NCI-H1436 (cell line): ENCODE measurements at places on chromosomes 6 and 20.

- DNase-seq, result no peak
Observed at GRCh38 chr6:4879741-4880275, 103.6 kb downstream of the CDYL start.

DNA sequence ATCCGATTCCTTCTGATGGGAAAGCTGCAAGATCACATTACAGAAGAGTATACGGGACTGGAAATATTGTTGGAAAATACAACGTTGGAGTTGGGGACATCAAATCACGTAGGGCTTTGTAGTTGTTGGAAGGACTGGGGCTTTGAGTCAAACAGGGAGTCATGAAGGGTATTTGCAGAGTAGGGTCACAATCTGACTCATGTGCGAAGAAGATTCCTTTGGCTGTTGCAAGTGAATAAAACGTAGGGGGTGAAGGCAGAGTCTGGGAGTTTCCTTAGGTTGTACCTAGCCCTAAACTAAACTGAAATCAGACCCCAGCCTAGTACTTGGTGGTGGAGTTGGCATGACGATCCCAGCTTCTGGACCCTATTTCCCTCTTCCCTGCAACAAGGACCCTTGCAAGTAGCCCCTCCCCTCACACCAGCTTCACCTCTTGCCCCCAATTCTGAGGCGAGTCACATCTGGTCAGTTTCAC, 32.3 kb downstream of the SNX5 start:
- no peak for DNase-seq

GRCh38 chr6:116528780-116529179, 16.7 kb downstream of the TRAPPC3L start:
- no peak for DNase-seq

DNA sequence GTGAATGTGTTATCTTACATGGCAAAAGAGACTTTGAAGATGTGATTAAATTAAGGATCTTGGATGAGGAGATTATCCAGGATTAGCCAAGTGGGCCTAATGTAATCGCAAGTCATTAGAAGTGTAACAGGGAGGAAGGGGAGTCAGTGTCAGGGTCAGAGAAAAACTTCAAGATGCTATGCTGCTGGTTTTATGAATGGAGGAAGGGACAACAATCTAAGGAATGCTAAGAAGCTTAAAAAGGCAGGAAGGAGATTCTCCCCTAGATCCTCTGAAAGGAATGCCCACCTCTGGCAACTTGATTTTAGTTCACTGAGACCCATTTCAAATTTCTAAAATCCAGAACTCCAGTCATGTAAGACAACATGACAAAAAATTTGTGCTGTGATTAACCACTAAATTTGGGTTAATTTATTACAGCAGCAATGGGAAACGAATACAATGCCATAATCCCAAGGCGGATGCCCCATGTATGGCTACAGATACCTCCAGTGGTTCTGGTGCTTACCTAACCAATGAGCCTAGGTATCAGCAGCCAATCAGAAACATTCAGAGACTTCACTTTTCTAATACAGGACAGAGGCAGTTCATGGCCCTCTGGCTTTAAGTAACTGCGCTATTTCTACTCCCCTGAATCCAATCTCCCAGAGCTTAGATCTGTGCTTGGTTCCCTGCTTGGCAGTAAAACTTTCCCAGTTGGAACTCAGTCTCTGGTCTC, 3.6 kb upstream of the TAAR8 start:
- no peak for DNase-seq

GRCh38 chr20:23131766-23132165, 45.6 kb upstream of the CD93 start:
- DNase-seq, result no peak

GRCh38 chr6:125340991-125341390, 39.2 kb upstream of the HDDC2 start:
- DNase-seq, result no peak

DNA sequence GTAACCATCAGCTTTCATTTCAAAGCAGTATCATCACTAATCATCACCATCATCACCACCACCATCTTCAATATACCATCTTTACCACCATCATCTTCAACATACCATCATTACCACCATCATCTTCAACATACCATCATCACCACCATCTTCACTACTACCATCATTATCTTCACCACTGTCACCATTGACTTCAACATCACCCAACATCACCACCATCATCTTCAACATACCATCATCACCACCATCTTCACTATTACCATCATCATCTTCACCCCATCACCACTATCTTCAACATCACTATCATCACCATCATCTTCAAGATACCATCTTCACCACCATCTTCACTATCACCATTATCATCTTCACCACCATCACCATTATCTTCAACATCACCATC, 40.5 kb upstream of the FRMD1 start:
- DNase-seq, result no peak

- DNase-seq, result peak; percentile 21
Observed at GRCh38 chr20:3106658-3107463, 22.3 kb upstream of the AVP start.

- no peak for DNase-seq
Observed at GRCh38 chr6:88574031-88574430, 389.4 kb downstream of the RNGTT start.

DNA sequence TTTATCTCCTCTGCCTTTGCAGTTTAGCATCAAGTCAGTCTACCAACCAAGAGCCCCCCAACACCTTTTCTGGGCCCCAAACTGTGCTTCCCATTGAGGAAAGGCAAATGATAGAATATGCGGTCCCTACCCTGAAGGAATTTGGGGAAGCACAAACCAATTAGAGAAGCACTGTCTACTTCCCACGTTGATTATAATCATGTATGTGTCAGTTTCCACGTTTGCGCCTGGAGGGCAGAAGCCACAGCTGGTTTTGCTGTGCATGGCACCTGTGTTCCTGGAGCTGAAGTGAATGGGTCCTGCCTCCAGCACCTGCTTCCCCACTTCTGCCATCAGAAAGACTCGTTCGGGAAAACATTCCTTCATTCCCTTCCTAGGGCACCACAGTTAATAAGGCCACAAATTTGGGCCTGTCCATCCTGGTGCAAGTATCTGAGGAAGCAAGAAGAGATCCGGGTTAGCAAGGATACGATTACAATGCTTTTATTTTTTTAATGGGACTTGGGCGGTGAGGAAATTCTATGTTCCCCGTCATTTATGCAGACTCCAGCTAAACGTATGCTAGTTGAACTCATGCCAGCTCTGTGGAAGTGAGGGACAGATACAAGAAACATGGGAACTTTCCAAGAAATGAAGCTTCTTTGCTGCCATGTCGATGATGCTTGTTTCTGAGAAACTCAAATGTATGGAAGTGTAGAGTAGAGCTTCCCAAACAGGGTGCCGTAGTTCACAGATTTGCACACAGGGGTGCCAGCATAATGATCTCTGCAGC, 333.5 kb downstream of the NRN1 start:
- no peak for DNase-seq

GRCh38 chr20:13017883-13018535, 9.2 kb downstream of the SPTLC3 start:
- DNase-seq, result no peak

DNA sequence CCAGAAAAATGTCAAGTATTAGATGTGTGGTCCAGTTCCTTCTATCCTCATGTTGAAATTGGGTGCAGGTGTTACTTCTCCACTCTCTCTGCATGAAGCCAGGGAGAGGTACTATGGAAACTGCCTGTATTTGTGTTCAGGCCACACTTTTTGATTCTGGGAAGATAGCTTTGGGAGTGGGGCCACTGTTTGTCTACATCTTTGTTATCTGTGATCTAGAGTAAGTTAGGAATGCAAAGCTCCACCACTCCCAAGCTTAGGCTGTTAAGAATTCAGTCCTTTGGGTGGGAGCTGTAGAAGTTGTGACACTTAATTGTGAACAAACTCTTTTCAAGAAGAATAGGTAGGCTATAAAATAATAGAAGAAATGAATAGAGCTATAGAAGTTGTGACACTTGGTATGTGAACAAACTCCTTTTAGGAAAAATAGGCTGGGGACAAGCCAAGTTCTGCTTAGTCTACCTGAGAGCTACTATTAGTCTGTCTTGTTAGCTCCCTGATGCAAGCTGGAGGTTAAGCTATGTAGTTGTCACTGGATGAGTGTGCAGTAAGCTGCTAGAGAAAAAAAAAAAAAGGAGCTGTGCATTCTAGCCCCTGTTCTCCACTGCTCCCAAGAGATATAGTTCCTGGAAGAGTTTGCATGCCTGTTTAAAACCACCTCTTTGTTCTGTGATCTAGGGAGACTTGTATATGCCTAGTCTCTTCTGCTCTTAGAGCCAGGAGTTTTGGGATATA, 7.1 kb upstream of the GFRAL start:
- no peak for DNase-seq
